ENCODE measurements at places on chromosomes 11 and 22.
A peak's percentile ranks its signal among the peaks of the same experiment; 100 is the strongest.

DNA sequence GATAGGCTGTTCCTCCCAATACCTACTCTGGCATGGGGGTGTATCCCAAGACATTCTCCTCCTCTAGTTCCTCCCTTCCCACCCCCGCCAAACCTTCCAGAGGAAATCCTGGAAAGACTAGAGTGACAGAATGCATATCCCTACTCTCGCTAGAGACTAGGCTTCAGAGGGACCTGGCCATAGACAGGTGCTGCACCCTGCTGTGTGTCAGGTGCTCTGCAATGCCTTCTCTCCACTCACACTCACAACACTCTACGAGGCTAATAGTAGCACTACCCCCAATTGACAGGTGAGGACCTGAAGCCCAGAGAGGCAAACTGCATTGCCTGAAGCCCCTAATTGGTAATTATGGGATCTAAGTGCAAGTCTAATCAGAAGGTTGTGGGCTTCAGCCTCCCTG is 46.2 kb upstream of the LMO1 start:
- DNase-seq = no peak

DNA sequence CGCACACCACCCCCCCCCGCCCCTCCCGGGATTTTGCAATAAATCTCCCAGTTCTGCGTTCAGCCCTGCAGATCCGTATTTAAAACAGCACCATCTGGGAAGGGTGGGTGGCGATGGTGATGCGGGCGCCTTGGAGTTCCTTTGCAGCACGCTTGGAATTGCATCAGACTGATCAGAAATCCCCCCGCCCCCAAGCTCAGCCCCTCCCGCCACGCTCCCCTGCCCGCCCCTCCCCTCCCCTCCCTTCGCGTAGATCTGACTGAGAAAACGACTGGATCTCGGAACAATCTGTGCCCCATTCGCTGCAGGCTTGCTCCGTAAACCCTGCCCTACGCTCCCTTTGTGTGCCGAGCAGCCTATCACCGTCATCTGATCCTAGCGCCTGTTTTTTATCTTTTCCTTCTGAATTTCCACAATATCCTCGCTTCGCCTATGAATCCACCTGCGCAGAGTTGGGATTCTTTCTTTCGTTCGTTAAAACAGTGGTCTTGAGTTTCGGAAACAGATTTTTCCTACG is 18.1 kb upstream of the BDNF start:
- no peak for DNase-seq

DNA sequence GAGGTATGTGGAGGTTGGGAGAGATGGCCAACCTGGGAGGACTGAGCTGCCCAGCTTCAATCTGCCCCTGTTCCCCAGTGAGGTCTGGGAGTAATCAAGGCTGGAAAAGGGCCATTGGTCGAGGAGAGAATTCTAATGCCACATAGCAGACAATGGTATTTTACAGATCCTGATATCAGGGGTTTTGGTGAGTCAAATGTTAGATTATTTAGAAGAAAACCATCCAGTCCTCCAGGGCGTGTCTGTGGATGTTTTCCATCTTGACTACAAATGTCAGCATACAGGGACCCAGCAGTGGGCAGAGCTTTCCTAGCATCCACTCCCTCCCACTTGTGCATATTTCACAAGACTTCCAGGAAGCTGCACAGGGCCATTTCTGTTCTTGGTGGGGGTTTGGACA is 107.9 kb downstream of the SCN3B start:
- no peak for DNase-seq

- no peak for DNase-seq
Measured at GRCh38 chr22:49726701-49727101, 101.0 kb downstream of the BRD1 start.

DNA sequence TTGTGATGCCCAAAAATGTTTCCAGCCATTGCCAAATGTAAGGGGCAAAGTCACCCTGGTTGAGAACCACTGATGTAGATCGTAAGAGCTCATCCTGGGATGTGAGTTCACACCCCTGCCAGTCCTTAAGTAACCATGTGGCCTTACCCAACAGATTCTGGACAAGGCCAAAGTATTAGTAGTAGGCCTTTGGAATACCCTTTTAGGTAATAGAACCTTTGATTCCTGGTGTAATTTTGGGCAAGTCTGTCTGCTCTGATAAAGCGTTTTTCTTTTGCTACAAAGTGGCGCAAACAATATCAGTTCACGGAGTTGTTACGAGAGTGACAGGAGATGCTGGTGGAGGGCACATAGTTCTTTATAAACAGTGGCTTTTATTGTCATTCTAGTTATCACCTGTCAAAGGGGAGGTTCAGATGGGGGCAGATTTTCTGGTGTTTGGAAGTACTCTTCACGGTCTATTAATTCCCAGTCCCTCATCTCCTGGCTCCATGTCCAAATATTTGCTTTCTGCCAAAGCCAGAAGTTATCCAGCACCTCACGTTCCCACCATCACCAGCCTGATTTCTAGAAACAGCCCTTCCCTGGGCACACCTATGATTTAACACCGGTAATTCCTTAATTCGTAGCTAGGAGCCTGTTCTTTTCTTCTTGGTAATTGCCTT is 73.8 kb upstream of the CRYBB3 start:
- no peak for DNase-seq

- no peak for DNase-seq
Measured at GRCh38 chr11:95912902-95913560, 10.9 kb downstream of the MTMR2 start.

- peak; percentile 69 for DNase-seq
Measured at GRCh38 chr11:124920870-124921609, 2.0 kb downstream of the HEPN1 start.

GRCh38 chr11:123480882-123481281 is 50.8 kb downstream of the GRAMD1B start:
- DNase-seq = no peak

DNA sequence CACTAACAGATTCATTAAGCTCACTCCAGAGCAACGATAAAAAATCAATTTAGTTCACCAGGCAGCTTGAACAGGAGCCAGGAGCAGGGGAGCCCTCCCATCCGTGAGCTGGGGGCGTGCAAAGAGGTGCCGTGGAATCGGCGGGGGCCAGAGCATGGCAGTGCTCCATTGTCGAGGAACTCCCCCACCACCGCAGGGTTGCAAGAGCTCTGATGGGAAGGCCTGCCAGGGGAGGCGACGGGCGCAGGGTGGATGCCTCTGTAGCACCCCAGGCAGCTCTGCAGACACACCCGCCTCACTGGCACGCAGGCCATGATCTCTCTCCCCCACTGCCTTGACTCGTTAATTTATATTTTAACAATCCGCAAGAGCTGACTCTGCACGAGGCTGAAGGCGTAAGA is 433.2 kb downstream of the MIAT start:
- no peak for DNase-seq

DNA sequence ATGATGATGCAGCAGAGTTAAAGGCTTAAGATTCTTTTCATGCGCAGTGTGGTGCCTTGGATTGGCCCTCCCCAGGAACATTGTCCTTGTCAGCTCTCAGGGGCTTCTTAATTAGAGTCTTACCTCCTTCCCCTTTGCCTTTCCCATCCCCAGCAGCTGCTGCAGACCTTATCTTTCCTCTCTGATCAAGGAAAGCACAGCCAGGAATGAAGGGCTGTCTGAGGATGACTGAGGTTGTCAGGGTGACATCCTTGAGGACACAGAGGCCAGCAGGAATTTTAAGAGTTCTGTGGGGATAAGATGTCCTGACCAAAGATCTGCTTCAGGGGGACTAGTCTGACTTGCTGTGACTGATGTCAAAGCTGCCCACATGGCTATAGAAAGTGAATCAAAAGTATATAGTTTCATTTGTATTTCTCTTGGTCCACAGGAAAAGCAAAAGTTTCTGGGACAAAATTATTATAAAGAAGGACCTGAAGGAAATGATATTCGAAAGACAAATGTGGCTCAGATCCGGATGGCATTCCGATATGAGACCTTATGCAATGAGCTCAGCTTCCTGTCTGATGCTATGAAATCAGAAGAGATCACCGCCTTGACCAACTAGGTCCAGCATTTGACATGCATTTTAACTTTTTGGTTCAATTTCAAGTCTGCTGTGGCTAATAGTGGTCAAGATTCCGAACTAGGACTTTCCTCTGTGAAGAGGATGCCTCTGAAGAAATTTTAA is 35.5 kb downstream of the RNF141 start:
- no peak for DNase-seq

GRCh38 chr11:24298146-24298545 is 198.7 kb upstream of the LUZP2 start:
- no peak for DNase-seq

GRCh38 chr22:36775586-36775963 is 344 bp downstream of the IFT27 start:
- no peak for DNase-seq

GRCh38 chr22:26735019-26735409 is 77.6 kb downstream of the MIAT start:
- no peak for DNase-seq

GRCh38 chr11:35682230-35683173 is 19.9 kb downstream of the TRIM44 start:
- DNase-seq = no peak
